ENCODE measurements at places on chromosomes 13 and 19.

GRCh38 chr13:39777021-39777420 lies 121.6 kb downstream of the COG6 start:
- DNase-seq: no peak

- no peak for DNase-seq
Observed at GRCh38 chr13:24264976-24265375, 44.4 kb upstream of the C1QTNF9 start.

- no peak for DNase-seq
Observed at GRCh38 chr13:39189778-39190177, 151.5 kb downstream of the NHLRC3 start.

GRCh38 chr19:35915443-35915842 lies 7.3 kb upstream of the TYROBP start:
- no peak for DNase-seq

DNA sequence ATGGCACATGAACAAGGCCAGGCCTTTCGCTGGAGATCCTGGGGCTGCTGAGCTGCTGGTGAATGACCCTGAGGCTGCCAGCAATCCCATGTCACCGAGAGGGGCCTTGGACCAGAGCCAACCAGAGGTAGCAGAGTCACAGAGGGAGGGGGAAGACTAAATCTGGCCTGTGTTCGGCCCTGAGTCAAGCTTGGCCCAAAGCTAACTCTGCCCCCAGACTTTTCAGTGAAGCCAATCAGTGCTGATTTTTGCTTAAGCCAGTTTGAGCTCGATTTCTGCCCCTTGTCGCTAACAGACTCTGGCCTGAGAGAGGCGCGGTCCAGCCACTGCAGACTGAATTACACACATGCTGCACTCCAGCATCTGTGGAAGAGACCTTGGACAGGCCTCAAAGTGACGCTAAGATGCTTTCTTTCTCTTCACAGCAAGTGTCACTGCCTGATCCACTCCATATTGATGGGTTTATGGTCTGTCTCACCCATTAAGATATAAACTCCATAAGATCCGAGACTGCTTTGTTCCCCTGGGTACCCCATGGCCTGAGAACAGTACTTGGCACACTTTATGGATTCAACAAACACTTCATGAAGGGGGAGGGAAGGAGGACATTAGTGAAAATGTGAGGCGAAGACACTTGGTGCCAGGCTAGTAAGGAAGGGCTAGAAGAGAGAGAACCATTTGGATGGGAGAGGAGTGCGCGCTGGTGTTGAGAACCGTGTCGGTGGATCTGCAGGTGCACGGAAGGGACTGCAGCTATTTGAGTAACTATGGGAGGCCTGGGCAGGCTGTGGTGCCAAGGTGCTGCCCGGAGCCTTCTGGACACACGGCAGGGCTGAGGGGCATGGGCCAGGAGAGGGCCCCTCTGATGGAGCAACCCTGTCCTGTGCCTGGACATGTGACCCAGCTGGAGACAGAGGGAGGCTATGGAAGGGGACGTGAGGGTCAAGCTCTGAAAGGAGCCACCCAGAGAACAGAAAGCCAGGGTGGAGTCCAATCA lies 17.6 kb downstream of the RANBP3 start:
- no peak for DNase-seq

- peak; percentile 56 for DNase-seq
Observed at GRCh38 chr13:41296879-41297646, 14.0 kb upstream of the NAA16 start.

DNA sequence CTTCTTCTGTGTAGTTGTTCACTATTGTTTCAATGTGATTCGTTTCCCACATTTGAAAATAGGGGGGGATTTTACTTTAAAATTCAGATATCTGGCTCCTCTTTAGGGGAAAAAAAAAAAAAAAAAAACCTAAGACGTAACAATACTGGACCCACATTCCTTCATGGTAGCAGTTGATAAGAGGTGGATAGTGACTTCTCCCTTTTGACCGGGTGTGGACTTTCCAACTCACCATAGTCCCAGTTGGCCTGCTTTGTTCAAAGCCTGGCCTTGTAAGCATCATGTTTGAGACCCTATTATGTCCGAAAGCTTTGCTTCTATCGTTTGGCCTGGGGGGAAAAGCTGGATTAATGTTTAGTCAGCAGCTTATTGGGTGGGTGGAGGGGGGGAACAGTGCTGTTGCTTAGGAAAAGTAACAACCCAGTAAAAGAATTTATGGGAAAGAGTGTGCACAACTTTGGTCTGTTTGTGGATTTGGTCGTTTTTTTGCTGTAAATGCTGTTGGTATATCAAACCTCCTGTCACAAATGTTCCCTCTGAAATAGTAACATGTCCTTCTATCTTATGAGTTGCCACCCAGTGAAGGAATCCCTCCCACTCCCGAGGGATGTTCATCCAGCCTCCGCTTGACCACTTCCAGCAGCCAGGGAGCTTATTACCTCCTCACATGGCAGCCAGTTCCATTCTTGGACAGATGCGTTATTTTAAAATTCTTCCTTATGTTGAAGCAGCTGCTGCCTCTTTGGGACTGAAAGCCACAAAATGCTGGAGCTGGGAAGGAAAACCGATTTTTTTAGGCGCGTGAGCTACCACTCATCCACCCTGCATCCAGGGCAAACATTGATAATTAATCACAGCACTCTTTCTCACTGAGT lies 10.4 kb downstream of the SAMD4B start:
- no peak for DNase-seq

DNA sequence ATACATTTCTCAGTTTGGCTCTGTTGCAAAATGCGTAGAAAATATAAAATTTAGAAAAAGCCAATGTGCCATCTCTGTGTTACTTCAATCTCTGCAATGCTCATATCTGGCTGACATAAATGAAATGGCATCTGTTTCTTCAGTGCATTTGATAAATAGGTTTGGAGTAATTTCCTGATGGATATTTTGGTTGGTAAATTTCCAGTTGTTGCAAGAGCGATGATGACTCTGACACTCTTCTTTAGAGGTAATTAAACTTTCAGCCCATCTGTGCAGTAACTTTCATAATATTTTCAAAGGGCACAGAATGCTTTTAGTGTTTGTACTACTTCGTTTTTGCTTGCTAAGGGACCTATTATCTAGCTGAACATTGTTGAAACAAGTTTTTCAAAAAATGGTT lies 1286.4 kb downstream of the PCDH9 start:
- DNase-seq: no peak

DNA sequence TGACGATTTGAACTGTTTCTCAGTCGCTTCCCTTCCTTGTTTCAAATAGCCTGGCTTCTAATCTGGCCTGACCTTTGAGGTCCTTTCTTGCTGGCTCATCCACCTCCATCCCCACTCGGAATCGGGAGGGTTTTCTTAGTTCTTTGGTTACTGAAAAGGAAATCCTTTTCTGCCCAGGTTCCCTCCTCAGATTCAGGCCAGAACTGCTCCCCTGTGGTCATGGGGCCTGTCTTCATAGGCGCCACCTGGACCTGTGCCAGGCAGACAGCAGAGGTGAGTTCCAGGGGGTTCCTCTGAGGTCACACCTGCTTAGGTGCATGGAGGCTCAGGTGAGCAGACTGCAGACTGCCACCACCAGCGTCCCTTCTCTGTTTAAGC lies 62.4 kb downstream of the AKAP11 start:
- no peak for DNase-seq

DNA sequence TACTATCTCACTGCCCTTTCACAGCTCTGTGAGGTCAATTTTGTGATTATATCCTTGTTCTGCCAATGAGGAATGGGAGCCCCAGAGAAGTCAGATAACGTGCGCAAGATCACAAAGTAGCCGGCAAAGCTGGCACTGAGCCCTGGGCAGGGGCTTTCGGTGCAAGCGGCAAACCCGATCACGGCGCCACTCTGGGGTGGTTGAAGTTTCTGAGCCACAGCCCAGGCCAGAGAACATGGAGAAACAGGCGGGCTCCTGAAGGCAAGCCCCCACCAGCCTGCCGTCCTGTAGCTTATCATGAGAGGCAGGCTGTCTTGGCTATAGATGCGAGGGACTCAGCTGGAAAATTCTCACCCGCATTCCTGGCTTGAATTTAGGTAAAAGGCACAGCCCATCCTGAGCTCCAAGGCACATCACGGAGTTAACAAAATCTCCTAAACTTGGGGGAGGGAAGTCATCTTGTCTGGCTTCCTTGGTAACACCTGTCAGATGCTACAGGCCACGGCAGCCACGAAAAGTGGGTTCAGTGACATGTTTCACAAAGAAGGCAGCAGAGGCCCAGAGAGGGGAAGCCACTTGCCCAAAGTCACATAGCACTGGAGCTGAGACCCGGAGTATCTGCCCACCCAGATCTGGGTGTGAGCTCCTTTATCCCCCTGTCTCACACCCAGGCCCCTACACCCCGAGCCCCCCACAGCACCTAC lies 12.5 kb downstream of the TNNT1 start:
- DNase-seq: no peak

- DNase-seq: no peak
Observed at GRCh38 chr13:89565476-89566100, 1781.9 kb upstream of the MIR17HG start.

- no peak for DNase-seq
Observed at GRCh38 chr19:29311191-29311790, 98.3 kb upstream of the UQCRFS1 start.

GRCh38 chr19:42285541-42285941 lies 16.4 kb upstream of the PRR19 start:
- no peak for DNase-seq

DNA sequence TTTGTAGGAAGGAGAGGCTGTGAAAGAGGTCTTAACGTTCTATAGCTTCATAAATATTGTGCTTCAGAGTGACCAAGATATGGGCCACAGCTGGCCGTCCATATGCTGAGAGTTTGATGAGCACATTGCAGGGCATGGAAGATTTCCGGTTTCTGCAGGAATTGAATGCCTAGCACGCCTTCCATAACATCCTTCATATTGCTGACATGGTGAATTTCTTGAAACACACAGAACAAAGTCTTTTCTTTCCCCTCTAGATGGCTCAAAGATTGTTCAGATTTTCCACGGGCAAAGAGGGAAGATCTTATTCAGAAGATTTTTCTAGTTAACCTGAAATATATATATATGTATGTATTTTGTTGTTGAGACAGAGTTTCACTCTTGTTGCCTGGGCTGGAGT lies 42.4 kb downstream of the ADGRE2 start:
- DNase-seq: no peak

- DNase-seq: no peak
Observed at GRCh38 chr13:53343361-53343744, 314.7 kb downstream of the OLFM4 start.

DNA sequence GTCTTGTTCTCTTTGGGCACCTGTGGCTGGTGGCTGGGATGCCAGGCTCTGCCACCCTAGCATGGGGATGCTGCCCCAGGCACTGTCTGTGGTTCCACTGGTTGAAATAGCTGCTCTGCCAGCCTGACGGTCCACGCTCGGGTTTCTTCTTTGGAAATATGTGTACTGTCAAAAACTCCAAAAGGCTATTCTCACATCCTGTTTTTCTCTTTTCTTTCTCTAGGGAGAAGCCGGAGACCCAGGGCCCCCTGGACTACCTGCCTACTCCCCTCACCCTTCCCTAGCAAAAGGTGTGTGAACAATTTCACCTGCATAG lies 115.0 kb downstream of the RAB20 start:
- DNase-seq: no peak

DNA sequence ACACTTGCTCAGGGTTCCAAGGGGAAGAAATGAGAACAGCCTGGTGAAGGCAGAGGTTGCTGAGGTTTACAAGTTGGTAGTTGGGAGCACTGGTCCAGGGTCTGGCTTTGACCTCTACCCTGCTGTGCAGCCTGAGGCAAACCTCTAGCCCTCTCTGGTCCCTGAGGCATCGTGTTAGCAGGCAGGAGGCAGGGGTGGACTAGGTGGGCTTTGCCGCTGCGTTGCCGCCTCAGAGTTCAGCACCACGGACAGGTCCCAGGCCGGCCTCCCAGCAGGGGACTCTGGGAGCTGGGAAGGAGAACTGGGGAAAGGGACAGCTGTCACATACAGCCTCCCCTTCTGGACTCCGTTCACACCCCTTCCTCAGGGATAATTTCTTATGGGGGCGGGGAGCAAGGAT lies 3.1 kb downstream of the NCAN start:
- no peak for DNase-seq

GRCh38 chr13:75299913-75300862 lies 181.8 kb downstream of the TBC1D4 start:
- DNase-seq: peak; percentile 23

DNA sequence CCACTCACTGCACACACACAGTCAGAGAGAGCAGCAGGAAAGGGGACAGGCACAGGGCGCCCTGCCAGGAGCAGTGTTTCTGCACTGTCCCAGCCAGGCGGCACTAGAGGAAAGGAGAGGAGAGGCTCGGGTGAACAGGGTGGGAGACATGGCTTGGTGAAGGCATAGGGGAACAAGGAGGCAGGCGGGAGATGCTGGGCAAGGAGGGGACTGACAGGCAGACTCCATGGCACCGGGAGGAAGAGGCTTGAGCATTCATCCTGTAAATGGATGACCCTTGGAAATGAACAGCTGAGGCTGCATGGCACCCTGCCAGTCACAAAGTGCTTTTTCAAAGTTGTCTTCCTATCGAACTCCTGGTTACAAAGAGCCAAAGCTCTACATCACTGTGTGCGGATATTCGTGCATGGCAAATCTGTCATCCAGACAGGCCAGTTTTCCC lies 22.4 kb downstream of the MED26 start:
- DNase-seq: no peak

GRCh38 chr19:48713041-48713863 lies 6.3 kb downstream of the MAMSTR start:
- no peak for DNase-seq

GRCh38 chr13:113489171-113489548 lies 1.4 kb downstream of the DCUN1D2 start:
- DNase-seq: no peak

- DNase-seq: no peak
Observed at GRCh38 chr13:109773276-109773675, 13.1 kb downstream of the IRS2 start.

GRCh38 chr13:109840201-109840892 lies 54.0 kb upstream of the IRS2 start:
- DNase-seq: peak; percentile 35

DNA sequence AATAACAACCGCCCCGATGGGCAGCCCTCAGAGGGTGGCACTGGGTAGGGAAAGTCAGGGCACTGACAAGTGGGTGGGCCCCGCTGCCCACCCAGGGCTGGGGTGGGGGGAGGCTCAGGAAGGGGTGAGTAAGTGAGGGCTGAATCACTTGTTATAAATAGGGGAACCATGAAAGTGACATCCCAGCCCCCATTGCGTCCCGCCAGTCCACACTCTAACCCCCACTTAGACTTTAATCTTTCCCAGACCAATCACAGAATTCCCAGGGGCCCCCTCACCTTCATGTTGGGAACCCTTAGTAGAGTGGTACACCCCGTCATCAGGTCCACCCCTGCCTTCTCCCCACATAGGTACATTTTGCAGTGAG lies 37.0 kb upstream of the NANOS3 start:
- DNase-seq: no peak

DNA sequence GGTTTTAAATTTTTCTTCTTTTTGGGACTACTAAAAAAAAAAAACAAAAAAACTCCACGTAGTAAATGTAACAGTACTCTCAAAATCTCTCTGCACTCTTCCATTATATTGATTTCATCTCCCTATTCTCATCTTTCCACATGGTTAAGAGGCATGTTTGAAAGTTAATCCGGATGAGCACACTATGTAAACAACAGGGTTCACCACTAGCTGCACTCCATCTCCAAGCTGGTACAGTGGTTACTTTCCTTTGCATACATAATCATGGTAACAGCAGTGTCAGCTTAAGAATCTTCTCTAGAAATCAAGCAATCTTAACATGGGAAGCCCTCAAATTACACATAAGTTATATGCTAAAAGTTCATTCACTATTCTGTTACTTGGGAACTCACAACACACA lies 92.6 kb downstream of the MIPEP start:
- no peak for DNase-seq

Data from BJ (cell line).